ENCODE measurements at places on chromosomes 1 and 21. TPM values are rescaled to one million over a fixed set of nuclear protein-coding genes. Genes with fewer than 3 reads are reported as not detected.

The CELA3A gene
- total RNA-seq = not detected

The RNU1-2 gene
- total RNA-seq = under 0.01 TPM

The ANXA9 gene
- total RNA-seq = not detected

The FAM151A gene
- not detected for total RNA-seq

The PYHIN1 gene
- not detected for total RNA-seq

The TACSTD2 gene
- 23.8 TPM for total RNA-seq

The CFHR5 gene
- not detected for total RNA-seq

The SLC22A15 gene
- total RNA-seq = 0.10 TPM

The XCL2 gene
- total RNA-seq = not detected

The ODF2L gene
- 90.2 TPM for total RNA-seq

The UFC1 gene
- 105 TPM for total RNA-seq

The PGBD5 gene
- total RNA-seq = not detected

The ASCL5 gene
- not detected for total RNA-seq

The GJA9 gene
- total RNA-seq = not detected

The TRPM2 gene
- total RNA-seq = 1.1 TPM

The MAP3K21 gene
- total RNA-seq = 0.19 TPM

The TFB2M gene
- total RNA-seq = 23.4 TPM

The C8A gene
- not detected for total RNA-seq

The FCRL5 gene
- not detected for total RNA-seq

The C1orf74 gene
- 3.0 TPM for total RNA-seq

The LCA5L gene
- 1.3 TPM for total RNA-seq

The CXADR gene
- 22.5 TPM for total RNA-seq

The DNMT3L gene
- not detected for total RNA-seq

The ADAMTSL4 gene
- total RNA-seq = 0.38 TPM

The NPHS2 gene
- total RNA-seq = not detected

The OLFML2B gene
- under 0.01 TPM for total RNA-seq

The CLDN14 gene
- total RNA-seq = 0.29 TPM

The DIRAS3 gene
- total RNA-seq = 0.98 TPM

The SHCBP1L gene
- not detected for total RNA-seq

The NBPF1 gene
- total RNA-seq = 37.3 TPM

The ATP6V1G3 gene
- 0.33 TPM for total RNA-seq

The ANGPTL3 gene
- not detected for total RNA-seq

The DNAJC11 gene
- 45.4 TPM for total RNA-seq

The CCDC17 gene
- total RNA-seq = 2.0 TPM

The DUSP23 gene
- 63.4 TPM for total RNA-seq

The NTNG1 gene
- 2.2 TPM for total RNA-seq

The RPL5 gene
- total RNA-seq = 1,288 TPM

The KRTAP10-3 gene
- total RNA-seq = not detected

The RHD gene
- total RNA-seq = not detected

The TXLNA gene
- total RNA-seq = 93.1 TPM

All from vein endothelial cell (primary cell).